ENCODE measurements at places on chromosomes 1 and 21.

DNA sequence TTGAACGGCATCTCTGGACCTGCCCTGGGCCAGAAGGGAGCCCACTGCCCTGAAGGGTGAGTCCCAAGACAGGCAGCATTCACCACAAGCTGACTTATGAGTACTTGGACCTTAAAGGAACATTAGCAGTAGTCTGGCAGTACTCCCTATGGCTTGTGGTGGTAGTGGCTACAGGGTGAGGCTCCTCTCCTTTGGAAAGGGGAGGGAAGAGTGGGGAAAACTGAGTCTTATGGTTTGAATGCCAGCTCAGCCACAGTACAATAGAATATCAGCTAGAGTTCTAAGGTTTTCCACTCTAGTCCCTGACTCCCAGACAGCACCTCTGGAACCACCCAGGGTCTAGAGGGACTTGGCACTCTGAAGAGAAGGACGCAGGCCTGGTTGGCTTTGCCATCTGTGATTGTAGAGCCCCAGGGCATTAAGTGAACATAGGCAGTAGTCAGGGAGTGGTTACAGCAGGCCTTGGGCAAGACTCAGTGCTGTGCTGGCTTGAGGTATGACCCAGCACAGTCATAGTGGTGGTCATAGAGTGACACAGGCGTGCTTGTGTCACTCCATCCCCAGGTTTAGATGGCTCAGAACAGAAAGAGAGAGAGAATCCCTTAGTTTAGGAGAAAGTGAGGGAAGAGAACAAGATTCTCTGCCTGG, 31.0 kb downstream of the CD53 start:
- DNase-seq: no peak

DNA sequence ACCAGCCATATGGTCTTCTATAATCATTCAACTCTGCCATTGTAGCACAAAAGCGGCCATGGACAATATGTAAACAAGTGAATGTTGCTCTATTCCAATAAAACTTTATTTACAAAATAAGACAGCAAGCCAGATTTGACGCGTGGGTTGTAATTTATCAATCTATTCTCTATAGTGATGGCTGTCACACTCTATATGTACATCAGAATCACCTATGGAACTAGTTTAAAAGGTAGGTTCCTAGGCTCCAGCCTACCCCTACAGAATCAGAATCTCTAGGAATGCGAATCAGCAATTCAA, 7.7 kb downstream of the BCL2L15 start:
- DNase-seq: no peak

DNA sequence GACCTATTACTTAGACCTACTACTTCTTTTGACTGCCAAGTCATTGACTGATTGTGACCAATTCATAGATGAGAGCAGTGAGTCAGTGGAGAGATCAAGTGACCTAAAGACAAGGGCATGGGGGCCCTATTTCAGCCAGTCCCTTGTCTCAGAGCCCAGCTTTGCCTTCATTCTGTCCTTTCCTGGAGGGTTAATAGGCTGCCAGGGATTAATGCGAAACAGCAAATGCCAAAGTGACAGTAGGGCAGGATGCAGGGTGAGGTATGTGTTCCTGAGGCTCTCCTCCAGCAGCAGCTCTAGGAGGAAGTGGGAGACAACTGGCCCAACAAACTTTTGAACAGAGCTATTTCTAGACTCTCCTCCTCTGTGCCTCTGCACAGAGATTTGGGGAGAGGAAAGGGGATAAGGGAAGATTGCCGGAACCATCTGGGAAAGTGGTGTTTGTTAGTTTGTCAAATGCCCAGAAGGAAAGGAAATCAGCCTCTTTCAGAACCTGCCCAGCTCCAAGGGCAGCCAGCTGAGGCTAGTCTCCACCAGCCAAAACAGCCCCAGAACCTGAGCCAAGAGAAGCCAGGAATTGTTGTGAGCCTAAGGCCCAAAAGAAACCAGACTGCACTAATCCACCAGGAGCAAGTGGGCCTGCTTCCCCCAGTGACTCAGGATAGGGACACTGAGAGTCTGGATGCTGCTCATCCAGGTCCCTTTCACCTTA, 4.9 kb upstream of the S100A3 start:
- DNase-seq: no peak

DNA sequence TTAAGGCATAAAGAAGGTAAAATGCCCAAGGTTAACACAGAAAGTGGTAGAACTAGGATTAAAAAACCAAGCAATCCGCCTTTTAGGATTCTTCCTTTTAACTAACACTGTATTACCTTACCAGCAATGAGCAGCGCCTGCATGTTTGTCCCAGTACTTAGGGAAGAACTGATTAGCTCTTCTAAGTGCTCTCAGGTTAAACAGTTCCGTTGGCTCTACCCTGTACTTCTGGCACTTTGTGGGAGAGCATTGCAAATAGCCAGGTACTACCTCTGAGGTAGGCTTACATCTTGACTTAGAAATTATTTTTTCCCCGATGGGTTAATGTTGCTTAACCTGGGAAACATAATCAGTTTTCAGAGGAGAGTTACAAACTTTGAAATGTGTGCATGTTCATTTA, 21.5 kb downstream of the DHX9 start:
- DNase-seq: no peak
